ENCODE measurements at places on chromosomes 6 and 20. TPM values are rescaled to one million over a fixed set of nuclear protein-coding genes. Genes with fewer than 3 reads are reported as not detected.

The OR2H2 gene
- total RNA-seq, result not detected

The EYS gene
- 0.08 TPM for total RNA-seq

The ZC2HC1B gene
- total RNA-seq, result not detected

The RNF217 gene
- total RNA-seq, result 14.1 TPM

The IP6K3 gene
- total RNA-seq, result 42.0 TPM

The COL9A3 gene
- total RNA-seq, result 2.1 TPM

The MROH8 gene
- total RNA-seq, result 3.6 TPM

The HCRTR2 gene
- not detected for total RNA-seq

The PLAGL1 gene
- total RNA-seq, result 10.5 TPM

The MAVS gene
- total RNA-seq, result 44.9 TPM

The STMND1 gene
- total RNA-seq, result not detected

The CST4 gene
- not detected for total RNA-seq

The DSE gene
- total RNA-seq, result 14.0 TPM

All from left ventricle myocardium inferior (tissue), 1 donor.